ENCODE measurements at places on chromosomes 7 and 10.

- DNase-seq: no peak
These were observed 127.5 kb upstream of the ANKRD1 start for GRCh38 chr10:91048380-91048779.

GRCh38 chr7:67858931-67859330 lies 862.3 kb downstream of the TYW1 start:
- no peak for DNase-seq

DNA sequence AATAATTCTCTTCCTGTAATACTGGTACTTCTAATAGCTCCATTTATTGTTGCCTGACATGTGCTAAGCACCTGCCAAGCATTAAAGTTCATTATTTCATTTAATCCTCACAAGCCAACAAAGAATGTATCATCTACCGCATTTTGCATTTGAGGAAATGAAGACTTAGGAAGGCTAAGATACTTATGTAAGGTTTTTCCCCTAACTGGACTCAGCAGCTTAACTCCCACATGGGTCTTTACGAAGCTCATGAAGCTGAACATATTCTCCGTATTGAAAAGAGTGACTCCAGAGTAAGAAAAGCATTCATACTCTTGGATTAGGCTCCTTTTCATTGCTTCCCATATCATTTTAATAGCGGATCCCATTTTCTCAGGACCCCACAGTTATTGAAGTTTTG lies 155.7 kb upstream of the TMEM72 start:
- DNase-seq: no peak

DNA sequence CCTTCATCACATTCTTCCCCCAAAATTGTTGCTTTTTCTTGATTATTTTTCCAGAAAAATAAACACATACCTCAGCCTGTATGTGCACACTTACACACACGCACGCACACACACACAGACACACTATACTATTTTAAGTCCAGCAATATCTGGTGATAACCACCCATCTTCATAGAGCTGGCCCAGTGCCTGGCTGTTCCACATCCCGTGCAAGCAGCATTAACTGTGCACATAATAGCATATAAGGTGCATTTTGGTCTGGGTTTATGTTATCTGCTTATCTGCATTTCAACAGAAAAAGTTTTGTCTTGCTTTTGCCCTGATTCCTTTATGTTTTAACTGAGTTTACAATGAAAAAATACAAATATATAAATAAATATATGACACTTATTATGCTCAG lies 143.1 kb upstream of the KLF6 start:
- no peak for DNase-seq

GRCh38 chr10:111410740-111411139 lies 333.9 kb downstream of the ADRA2A start:
- DNase-seq: no peak

- DNase-seq: no peak
These were observed 175.2 kb downstream of the CDK14 start for GRCh38 chr7:90771281-90771680.

GRCh38 chr10:3526727-3527501 lies 258.1 kb downstream of the KLF6 start:
- DNase-seq: no peak

DNA sequence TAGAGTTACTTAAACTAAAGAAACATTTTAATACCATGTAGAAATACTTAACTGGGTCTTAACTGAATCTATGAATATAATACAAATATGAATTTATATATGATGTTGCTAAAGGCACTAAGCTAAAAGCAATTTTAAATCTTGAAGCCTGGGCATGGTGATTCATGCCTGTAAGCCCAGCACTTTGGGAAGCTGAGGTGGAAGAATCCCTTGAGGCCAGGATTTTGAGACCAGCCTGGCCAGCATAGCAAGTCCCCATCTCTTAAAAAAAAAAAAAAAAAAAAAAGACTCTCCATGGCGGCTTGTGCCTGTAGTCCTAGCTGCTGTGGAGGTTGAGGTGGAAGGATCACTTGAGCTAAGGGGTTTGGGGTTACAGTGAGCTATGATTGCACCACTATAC lies 95.3 kb downstream of the CCSER2 start:
- no peak for DNase-seq

DNA sequence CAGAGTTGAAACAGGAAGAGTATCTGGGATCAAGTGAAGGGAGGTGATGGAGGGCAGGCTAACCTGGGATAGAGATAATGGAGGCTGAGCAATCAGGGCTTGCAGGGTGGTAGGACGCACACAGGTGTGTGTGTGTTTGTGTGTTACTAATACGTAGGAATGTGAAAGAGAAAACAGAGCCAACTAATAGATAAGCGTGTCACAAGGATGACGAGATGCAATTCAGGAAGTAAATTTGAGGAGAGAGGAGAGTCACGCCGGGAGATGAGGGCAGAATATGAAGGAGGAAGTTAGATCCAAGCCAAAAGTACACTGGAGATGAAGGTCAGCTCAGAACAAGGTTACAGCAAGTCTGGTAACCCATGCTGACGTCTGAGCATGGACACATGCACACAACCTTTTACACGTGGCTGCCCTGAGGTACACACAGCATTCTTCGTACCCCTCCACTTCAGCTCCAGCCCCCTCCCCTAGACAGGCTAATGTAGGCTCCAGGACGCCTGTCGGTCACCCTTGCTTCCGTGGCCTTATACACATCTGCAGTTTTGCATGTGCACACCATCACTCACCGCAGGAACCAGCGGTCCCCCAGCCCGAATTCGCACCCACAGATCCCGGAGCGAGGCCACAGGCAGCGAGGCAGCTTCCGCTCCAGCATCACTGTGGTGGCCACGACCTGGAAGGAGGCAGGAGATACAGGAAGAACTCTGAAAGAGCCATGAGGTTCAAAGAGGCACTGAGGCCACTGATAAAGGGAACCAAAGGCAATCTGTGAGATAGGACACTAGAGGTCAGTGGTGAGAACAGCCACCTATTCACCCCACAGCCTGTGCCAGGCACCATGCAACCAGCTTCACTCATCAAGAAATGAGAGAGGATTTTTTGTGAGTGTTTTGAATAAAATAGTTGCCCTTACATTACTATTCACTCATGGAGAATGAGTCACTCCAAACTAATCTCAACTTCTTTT lies 23.7 kb upstream of the TRPV6 start:
- no peak for DNase-seq

- DNase-seq: no peak
These were observed 9.4 kb upstream of the PSAP start for GRCh38 chr10:71860243-71861029.

DNA sequence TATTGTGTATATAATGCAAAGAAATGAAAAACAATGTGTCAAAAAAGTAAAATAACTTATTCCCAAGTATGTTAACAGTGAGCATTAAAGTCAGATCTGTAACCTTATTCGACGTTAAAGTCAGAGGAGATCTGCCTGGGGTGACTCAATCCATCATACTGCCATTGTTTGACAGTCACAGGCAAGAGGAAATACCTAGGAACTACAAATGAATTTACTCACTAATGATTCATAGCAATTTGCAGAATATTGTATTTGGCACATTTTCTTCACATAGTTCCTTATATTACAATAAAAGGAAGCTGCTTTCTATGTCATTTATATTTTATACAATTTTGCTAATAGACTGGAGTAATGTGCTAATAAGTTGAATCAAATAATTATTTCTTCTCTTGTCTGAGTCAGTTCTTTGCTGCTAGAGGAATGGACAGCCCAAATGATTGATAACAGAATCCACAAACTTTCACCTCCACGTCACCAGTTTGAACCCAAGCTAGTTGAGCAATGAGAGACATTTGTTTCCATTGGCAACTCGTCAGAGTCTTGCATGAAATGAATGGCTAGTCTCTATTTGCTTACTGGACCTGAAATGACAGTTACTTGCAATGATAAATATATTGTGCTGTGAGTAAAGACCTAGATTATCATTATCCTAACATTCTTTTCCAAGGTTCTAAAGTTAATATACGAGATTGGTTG lies 48.5 kb upstream of the TMEM106B start:
- no peak for DNase-seq

DNA sequence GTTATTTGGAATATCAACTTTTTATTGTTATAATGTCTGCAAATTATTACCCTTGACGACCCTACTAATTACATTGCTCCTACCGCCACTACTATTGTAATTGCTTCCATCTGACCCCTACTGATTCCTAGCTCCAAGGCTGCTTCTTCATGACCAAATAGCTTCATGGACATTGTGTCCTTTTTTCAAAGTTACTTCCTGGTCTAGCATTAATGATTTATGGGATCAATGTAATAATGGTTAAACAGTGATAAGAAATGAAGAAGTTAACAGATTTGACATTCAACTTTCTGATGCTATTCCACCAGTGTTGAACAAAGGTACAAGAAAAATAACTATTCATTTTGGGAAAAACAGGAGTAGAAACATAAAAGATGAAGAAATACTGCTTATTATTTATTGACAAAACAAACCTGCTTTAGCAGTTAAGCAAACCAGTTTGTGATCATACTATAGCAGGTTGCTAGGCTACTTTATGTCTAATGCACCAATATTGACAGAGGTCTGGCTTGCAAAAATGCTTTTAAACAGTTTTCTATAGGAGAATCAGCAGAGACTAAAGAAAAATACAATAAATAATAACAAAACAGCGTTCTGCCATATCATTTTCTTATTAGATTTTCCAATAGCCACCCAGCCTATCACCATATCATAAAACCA lies 125.8 kb downstream of the PCLO start:
- DNase-seq: no peak

DNA sequence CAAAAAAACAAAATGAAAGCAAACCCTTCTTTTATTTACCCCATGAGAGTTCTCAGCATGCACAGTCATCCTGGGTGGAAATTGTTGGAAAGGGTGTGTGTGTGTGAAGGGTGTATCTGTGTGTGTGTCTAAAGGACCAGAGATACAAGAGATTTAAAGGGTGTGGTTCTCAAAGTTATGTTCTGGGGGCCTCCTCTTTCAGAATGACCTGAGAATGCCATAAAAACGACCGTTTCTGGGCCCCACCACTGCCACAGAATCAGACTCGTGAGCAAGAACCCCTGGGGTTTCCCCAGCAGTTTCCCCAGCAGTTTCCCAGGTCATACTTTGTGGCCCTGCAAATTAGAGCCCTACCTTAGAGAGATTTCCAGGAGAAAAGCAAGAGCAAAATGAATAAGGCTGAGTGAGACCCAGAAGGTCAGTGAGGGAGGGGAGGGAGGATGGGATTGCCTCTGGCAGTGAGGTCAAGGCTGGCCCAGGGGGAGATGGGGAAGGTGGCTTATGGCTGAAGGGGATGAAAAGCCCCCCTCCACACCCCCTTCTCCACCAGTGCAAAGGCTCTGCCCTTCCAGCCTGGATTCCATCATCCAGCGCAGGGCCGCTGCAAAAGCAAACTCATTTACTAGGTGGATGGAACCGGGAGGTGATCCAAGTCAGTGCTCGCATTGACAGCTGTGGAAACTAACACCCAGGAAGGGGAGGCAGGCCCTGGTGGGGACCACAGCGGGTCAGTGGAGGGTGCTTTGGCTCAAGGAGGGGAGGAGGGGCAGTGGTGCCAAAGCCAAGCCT lies 10.2 kb downstream of the PYROXD2 start:
- no peak for DNase-seq

DNA sequence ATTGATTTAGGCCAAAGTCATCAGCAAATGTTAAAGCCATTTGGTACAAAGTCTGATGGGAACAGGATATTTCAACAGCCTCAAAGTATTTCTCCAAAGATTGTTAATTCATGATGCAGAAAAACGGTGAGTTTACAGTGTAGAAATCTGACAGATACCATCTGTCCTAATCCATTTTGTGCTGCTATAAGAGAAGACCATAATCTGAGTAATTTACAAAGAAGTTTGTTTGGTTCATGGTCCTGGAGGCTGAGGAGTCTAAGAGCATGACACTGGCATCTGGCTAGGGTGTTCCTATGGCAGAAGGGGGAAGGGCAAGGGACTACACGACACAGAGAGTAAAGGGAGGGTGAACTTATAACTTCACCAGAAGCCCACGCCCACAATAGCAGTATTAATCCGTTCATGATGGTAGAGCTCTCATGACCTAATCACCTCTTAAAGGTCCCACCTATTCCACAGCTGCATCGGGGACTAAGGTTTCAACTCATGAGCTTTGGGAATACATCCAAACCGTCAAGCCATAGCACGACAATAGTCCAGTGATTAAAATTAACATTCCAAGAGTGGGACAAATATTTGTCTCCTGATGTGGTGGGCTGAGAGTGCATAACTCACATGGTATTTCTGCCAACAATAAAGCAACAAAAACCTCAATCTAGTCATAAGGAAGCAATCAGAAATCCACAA lies 298.6 kb upstream of the AKR1E2 start:
- DNase-seq: no peak

DNA sequence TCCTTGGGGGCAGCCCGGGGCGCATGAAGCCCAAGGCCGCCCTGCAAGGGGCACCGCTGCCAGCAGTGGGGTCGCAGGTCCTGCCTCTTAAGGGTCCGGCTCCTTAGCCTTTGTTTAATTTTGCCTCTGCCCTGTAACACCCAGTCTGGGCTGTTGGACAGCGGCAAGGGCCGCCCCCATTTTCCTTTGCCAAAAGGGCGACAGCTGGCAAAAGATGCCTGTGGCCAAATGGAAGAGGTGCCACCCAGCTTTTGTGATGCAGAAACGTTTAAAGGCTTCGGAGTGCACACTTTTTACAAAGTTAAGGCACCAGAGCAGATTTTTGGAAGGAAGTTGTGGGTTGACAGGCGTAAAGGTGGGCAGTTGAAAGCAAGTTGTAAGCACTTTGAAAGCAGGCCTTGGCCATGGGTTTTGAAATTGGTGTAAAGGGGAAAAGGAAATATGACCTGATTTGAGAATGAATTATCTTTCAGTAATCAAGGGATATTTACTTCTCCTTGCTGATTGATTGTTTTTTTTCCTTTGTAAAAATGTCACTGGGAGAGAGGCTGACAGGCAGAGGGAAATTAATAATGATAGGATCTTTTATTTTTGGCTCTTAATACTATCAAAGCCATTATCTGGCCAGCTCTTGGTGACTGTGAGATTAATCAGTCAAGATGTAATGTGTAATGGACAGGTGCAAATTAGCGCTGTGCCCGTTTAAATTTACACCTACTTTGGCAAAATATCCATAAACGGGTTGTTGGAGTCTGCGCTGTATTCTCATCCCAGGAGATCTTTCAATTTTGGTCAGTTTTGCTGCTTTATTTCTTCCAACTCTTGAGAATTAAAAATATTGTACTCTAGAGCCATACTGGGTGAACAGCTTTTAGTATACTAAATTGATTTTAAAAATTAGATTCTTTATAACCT lies 1.2 kb downstream of the CASD1 start:
- no peak for DNase-seq

DNA sequence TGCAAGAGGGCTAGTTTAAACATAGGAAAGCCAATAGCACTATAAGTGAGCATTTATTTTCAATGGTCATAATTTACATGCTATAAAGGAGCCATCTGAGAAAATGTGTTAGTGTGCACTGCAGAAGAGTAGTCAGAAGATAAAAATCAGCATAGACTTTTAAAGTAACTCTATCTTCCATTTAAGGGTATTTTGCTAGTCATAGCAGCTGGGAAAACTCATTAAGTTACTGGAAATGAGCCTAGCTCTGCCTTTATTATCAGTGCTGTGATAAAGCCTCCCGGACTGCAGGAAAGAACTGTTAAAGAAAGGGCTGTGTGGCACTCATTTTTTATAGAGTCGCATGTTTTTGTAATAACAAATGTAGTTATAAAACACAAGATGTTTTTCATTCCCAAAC lies 825.8 kb upstream of the POM121L12 start:
- no peak for DNase-seq
